Lower leg skin (tissue), 4 donors: ENCODE measurements at places on chromosomes 2 and 18.

DNA sequence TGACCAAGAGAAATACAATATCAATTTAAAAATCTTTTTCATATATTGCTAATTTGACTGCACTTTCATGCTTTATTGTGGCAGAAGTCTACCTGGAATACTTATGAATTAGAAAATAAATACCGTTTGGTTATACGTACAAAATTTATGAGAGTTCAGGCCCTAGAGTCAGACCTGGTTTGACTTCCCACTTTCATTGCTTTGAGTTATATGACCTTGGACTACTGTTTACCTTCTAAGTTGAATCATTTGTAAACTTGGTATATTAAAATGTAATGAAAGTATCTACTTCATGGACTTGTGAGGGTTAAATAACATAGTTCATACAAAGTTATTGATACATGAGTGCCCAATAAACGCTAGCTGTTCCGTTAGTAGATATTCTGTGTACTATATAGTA is 12.0 kb downstream of the VAPA start:
- no peak for DNase-seq

DNA sequence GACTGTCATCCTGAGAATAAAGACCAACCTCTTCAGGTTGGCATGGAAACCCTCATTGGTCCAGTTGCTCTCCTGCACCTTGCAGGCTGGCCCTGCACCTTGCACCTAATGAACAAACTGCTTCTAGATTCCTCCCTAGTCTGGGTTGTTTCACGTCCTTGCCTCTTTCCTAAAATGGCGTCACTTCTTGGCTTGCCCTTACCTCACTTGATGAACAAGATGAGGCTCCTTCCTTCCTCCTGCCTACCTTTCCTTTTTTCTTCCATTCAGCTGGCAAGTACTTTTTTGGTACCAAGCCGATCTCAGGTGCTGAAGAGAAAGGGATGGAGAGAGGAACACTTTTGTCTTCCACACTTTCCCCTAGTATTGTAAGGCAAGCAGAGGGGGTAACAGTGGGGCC is 74.5 kb downstream of the MYCN start:
- no peak for DNase-seq

- DNase-seq = no peak
Measured at GRCh38 chr2:13034861-13035260, 318.1 kb downstream of the TRIB2 start.

DNA sequence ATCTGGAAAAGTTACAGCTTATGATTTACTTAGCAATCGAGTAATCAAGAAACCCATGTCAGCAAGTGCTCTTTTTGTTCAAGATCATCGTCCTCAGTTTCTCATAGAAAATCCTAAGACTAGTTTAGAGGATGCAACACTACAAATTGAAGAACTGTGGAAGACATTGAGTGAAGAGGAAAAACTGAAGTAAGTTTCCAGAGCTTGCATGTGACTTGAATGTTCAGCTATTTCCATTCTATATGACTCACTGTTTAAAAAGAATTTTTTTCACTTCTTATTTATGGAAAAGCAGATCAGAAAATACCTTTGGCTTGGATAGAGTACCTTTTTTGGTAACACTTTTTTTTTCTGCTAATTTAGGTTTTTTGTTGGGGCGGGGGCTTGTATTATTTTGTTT is 70.7 kb downstream of the PMS1 start:
- DNase-seq = no peak

DNA sequence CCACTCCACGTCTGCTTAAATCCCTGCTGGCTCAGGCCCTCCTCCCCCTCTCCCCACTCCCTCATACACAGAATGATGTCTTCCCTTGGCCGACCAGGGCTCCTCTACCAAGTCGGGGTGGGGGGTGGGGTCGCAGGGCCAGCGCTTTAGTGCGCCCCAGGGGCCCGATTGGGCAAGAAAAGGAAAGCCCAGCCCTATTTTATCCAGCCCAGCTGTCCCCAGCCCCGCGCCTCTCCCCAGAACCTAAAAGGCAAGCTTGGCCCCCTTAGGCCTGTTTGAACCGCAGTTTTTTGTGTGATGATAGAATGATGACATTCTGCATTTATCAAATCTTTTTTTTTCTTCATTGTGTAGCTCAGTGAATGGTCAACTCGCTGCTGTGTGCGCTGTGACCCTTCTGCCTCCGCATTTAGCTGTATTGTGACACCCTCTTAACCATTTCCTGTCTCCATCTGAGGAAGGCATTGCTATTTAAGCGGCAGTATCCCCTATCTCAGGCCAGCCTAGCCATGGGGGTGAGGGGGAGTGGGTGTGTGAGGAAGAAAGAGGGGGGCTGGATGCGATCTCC is 231.4 kb downstream of the HAUS1 start:
- no peak for DNase-seq

DNA sequence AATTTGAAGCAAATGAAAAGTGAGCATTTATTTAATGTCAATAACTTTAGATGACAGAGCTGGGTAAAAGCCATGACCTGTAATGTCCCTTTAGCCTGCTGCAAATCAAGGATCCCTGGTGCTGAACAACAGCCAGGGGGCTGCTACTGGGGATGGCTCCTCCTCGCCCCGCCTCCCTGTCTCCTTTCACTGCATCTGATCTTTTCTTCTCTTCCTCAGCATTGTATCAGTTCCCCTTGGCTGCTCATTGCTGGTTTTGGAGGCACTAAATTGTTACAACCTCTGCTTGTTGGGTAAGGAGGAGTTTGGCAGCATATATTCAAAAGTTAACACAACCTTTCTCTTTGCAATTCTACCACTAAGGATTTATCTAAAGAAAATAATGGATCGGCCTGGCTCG is 236.3 kb upstream of the ID2 start:
- no peak for DNase-seq

DNA sequence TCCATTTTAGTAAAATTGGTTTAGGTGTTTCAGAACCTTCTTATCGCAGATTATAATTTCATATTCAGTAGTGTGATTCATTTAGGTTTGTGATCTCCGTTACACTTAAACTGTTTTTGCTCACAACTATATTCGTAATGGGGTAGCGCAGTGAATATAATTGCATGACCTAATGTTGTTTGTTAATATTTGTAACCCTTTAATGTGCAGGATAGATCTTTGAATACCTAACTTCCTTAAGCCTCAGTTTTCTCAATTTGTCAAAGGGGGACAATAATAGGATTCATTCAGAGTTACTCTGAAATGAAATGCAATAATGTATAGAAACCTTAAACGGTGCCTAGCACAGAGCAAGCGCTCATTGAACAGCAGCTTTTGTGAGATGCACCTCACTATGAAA is 558 bp upstream of the ZDBF2 start:
- no peak for DNase-seq

GRCh38 chr2:178301649-178302238 is 107.4 kb downstream of the OSBPL6 start:
- DNase-seq = no peak

DNA sequence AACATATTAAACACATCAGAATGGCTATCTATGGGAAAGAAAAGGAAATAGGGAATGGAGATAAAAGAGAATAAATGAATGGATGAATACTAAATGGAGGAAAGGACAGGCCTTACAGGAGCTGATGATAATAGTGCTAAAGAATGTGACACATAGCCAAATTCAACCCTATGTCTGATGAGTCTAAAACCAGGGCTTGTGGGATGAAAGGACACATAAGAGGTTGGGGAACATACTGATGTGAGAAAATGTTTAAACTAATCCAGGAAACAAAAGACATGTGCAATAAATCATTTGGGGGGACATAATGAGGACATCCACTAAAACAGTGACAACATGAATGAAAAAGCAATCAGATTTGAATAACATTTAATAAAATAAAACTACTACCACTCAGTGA is 120.0 kb downstream of the DYM start:
- DNase-seq = no peak

GRCh38 chr18:25463726-25464125 is 111.8 kb upstream of the ZNF521 start:
- no peak for DNase-seq

DNA sequence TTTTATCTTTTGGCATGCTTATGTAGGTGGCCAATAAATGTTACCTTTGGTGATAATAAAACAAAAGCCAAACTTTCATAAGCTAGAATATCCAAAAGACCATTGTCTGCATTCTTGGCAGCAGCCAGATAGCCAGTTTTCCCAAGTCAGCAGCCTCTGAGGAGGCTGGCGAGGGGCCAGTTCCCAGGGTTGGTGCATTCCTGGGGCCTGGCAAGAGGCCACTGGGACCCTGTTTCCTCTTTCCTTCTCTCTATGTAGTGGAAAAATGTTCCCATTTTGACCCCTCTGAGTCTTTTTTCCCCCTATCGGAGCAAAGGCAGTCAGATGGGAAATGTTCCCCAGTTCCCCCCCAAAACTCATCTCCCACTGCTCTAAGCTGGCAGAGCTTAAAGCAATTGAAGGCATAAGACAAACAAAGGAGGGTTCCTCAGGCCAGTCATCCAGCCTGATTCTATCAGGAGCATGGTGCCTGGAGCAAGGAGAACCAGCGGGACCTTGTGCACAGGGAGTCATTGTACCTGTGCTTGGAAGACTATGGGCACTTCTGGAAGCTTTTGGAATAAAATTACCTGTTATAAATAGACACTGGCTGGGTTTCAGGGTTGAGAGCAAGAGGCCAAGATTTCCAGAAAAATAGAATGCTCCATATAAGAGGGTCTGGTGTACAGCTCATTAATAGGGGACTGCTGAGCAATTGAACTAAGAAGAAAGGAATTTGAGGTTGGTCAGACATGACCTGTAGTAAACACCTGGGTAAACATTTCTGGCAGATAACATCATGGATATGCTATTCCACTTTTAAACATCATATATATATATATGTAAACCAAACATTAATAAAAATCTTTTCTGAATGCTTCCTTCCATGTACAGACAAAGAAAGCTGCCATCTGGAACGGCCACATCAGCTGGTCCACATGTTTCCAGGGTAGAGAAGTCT is 63.4 kb downstream of the NCKAP5 start:
- DNase-seq = no peak

GRCh38 chr2:12732651-12733050 is 15.9 kb downstream of the TRIB2 start:
- no peak for DNase-seq
